ENCODE measurements at places on chromosomes 6 and 20. TPM values are rescaled to one million over a fixed set of nuclear protein-coding genes. Genes with fewer than 3 reads are reported as not detected.

The GLP1R gene
- total RNA-seq = 1.6 TPM

The C6orf15 gene
- total RNA-seq = not detected

The SNAP91 gene
- 179 TPM for total RNA-seq

The KHDC1L gene
- total RNA-seq = 0.69 TPM

The RIPPLY2 gene
- total RNA-seq = 7.8 TPM

The TMEM244 gene
- total RNA-seq = not detected

The LRRN4 gene
- total RNA-seq = 0.23 TPM

The MYLK4 gene
- total RNA-seq = 1.2 TPM

The TP53TG5 gene
- not detected for total RNA-seq

The MCCD1 gene
- not detected for total RNA-seq

The RNF8 gene
- total RNA-seq = 24.2 TPM

The ARHGAP18 gene
- 14.1 TPM for total RNA-seq

The HTR1E gene
- 3.7 TPM for total RNA-seq

The COL9A3 gene
- total RNA-seq = 7.8 TPM

The TUBB2B gene
- total RNA-seq = 2,535 TPM

The MTFR2 gene
- 0.92 TPM for total RNA-seq

The GJA10 gene
- not detected for total RNA-seq

The NINL gene
- 22.1 TPM for total RNA-seq

The PLA2G7 gene
- 4.6 TPM for total RNA-seq

The NOX3 gene
- not detected for total RNA-seq

The PTGIS gene
- total RNA-seq = 11.1 TPM

The SNX5 gene
- total RNA-seq = 81.0 TPM

The C6orf141 gene
- 1.6 TPM for total RNA-seq

The IMPG1 gene
- total RNA-seq = not detected

The KCNK5 gene
- total RNA-seq = not detected

The ZNF341 gene
- 2.3 TPM for total RNA-seq

The CGA gene
- not detected for total RNA-seq

The PDYN gene
- 35.5 TPM for total RNA-seq

The BNIP5 gene
- total RNA-seq = not detected

The FLOT1 gene
- total RNA-seq = 62.5 TPM

The PPP1R10 gene
- 32.1 TPM for total RNA-seq

The HMGA1 gene
- total RNA-seq = 35.8 TPM

The CD24 gene
- total RNA-seq = 640 TPM

The ECT2L gene
- total RNA-seq = 1.2 TPM

The CCN2 gene
- 5.5 TPM for total RNA-seq

The CNR1 gene
- total RNA-seq = 162 TPM

The HLA-DOB gene
- not detected for total RNA-seq
